ENCODE measurements at places on chromosomes 2 and 18. TPM values are rescaled to one million over a fixed set of nuclear protein-coding genes. Genes with fewer than 3 reads are reported as not detected.

SERPINB3 gene
- 0.17 TPM for total RNA-seq

- H3K4me1 ChIP-seq: no peaks in the 10 kb centered on the region
- DNase-seq: no peak
- no peak overlapping the region for H3K4me3 ChIP-seq
- H3K27me3 ChIP-seq: no peaks in the 10 kb centered on the region
Measured at GRCh38 chr2:232061265-232061664, 99.8 kb downstream of the DIS3L2 start.

CAPN14 gene
- total RNA-seq: 0.33 TPM

- H3K36me3 ChIP-seq: no peaks in the 10 kb centered on the region
- DNase-seq: no peak
- H3K4me1 ChIP-seq: peaks cover 11% of the 10 kb centered on the region
- no peak overlapping the region for H3K4me3 ChIP-seq
- no peaks in the 10 kb centered on the region for H3K27me3 ChIP-seq
Measured at GRCh38 chr2:9030841-9031240, 27.4 kb upstream of the MBOAT2 start.

GRCh38 chr2:144975881-144976280, 456.0 kb upstream of the ZEB2 start:
- no peak overlapping the region for H3K27ac ChIP-seq
- H3K4me3 ChIP-seq: no peak overlapping the region
- H3K36me3 ChIP-seq: no peaks in the 10 kb centered on the region

- no peak overlapping the region for H3K4me3 ChIP-seq
- H3K27me3 ChIP-seq: no peaks in the 10 kb centered on the region
- no peak for DNase-seq
- H3K27ac ChIP-seq: peak overlapping the region; percentile 58
- peaks cover 66% of the 10 kb centered on the region for H3K4me1 ChIP-seq
- no peaks in the 10 kb centered on the region for H3K36me3 ChIP-seq
Measured at GRCh38 chr18:48838166-48838775, 112.5 kb downstream of the SMAD7 start.

DNA sequence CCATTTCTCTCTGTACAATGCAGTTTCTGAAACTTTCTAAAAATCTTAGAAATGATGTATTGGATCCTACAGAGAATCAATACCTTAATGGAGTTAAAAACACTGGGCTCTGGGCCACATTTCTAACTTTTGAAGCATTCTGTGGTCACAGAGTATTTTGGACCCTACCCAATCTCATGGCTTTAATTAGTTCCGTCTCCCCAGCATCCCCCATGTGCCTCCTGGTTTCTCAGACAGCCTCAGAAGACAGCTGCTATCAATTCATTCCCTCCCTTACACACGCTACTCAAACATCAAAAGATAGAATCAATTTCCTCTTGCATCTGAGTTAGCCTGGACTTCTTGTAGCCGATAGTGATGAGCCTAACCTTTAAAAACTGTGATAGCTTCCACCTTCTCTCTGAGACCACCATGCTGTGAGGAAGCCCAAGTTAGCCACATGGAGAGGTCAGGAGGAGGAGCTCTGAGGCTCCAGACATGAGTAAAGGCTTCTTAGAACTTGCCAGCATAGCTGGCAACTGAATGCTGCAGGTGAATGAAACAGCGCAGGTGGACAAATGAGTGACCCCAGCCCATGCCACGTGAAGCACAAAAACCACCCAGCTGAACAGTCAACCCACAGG, 10.4 kb downstream of the ADCY3 start:
- no peaks in the 10 kb centered on the region for H3K36me3 ChIP-seq
- H3K27ac ChIP-seq: no peak overlapping the region
- H3K4me3 ChIP-seq: no peak overlapping the region
- no peaks in the 10 kb centered on the region for H3K4me1 ChIP-seq
- no peak for DNase-seq

- peaks cover 4% of the 10 kb centered on the region for H3K4me1 ChIP-seq
- no peaks in the 10 kb centered on the region for H3K27me3 ChIP-seq
Measured at GRCh38 chr18:33557706-33558105, 20.3 kb upstream of the ASXL3 start.
